Muscle of arm (tissue), 14 donors: ENCODE measurements at places on chromosomes 2 and 18. TPM values are rescaled to one million over a fixed set of nuclear protein-coding genes. Genes with fewer than 3 reads are reported as not detected.

Gene HEATR5B
- polyA plus RNA-seq = 18.1 TPM

Gene MMADHC
- polyA plus RNA-seq = 102 TPM

Gene EVA1A
- polyA plus RNA-seq = 4.9 TPM

Gene ABCB11
- 0.13 TPM for polyA plus RNA-seq

Gene ZFP36L2
- polyA plus RNA-seq = 61.0 TPM

Gene UPP2
- 0.08 TPM for polyA plus RNA-seq

Gene ATOH8
- 11.8 TPM for polyA plus RNA-seq

GRCh38 chr2:10165861-10166675, 43.5 kb downstream of the RRM2 start:
- no peak for DNase-seq

DNA sequence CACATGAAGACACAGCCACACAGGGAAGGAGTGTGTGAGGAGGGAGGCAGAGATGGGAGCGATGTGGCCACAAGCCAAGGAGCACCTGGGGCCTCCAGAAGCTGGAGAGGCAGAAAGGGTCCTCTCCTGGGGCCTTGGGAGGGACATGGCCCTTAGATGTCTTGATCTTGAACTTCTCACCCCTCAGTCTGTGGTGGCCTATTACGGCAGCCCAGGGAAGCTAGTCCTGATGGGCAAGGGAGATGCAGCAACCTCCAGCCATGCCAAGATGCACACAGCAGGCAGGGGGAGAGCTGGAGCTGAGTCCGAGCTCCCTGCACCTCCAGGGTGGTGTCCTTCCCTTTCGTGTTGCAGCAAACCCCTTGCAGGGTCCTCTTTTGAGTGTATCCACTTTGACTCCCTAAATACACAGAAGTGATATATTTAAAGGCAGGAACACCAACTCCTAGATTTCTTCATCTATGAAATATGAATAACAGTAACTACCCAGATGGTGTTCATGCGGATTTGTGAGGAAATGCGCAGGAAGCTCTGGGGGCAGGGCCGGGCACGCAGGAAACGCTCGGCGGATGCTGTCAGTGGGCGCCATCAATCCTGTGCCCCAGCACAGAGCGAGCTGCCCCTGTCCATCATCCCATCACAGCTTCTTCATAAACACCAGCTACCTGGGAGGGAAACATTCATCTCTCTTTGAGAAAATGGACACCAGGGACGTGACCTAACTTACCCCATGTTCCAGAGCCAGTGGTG, 230.4 kb upstream of the MYT1L start:
- no peak for DNase-seq
